Activated naive CD4-positive, alpha-beta T cell (primary cell): ENCODE measurements at places on chromosomes 2 and 18.

GRCh38 chr2:102755284-102755683 lies 6.5 kb upstream of the TMEM182 start:
- DNase-seq: no peak

DNA sequence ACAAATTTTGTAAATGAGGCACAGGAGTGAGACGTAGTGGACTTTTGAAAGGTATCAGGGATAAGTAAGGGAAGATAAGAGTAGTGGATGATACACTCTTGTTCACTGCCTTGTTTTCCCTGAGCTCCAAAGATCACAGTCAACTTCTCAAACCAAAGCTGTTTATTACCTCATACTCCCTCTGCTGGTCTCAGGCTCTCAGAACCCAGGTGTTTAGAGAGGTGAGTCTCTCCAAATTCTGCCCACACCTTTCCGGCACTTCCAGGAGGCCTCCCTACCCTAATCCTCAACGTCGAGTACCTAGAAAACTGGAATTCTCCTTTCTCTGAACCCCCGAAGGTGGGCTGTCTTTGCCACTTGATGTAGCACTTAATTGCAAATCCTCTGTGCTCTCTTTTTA lies 621.1 kb downstream of the BCL11A start:
- DNase-seq: no peak

GRCh38 chr18:41765460-41765859 lies 189.6 kb upstream of the PIK3C3 start:
- no peak for DNase-seq

- DNase-seq: no peak
Measured at GRCh38 chr2:9235147-9236044, 28.8 kb downstream of the ASAP2 start.

- DNase-seq: no peak
Measured at GRCh38 chr2:44974064-44974715, 32.7 kb downstream of the SIX3 start.

GRCh38 chr2:118249531-118249930 lies 161.3 kb downstream of the INSIG2 start:
- DNase-seq: no peak

DNA sequence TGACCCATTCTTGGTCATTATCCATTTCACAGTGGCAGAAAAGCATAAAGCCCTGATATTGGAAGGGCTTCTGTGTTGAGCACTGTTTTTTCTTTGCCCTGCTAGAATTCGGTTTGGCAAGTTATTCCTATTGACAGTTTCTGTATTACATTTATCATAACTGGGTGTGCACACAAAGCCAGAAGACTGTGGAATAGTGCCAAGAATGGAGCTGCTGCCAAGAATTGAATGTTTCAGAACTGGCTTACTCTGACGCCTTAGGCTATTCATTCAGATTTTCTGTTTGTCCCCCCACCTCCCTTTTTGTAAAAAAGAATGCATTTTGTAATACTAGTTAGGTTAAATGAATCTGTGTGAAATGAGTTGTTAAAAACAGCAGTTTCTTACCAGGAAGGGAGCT lies 12.7 kb downstream of the KDM3A start:
- no peak for DNase-seq

GRCh38 chr2:25377822-25378421 lies 36.2 kb upstream of the DNMT3A start:
- no peak for DNase-seq

- DNase-seq: no peak
Measured at GRCh38 chr2:146239392-146240135, 1605.3 kb upstream of the ACVR2A start.

- no peak for DNase-seq
Measured at GRCh38 chr2:232058931-232059330, 97.4 kb downstream of the DIS3L2 start.

GRCh38 chr2:156459720-156460119 lies 23.5 kb downstream of the GPD2 start:
- DNase-seq: no peak

DNA sequence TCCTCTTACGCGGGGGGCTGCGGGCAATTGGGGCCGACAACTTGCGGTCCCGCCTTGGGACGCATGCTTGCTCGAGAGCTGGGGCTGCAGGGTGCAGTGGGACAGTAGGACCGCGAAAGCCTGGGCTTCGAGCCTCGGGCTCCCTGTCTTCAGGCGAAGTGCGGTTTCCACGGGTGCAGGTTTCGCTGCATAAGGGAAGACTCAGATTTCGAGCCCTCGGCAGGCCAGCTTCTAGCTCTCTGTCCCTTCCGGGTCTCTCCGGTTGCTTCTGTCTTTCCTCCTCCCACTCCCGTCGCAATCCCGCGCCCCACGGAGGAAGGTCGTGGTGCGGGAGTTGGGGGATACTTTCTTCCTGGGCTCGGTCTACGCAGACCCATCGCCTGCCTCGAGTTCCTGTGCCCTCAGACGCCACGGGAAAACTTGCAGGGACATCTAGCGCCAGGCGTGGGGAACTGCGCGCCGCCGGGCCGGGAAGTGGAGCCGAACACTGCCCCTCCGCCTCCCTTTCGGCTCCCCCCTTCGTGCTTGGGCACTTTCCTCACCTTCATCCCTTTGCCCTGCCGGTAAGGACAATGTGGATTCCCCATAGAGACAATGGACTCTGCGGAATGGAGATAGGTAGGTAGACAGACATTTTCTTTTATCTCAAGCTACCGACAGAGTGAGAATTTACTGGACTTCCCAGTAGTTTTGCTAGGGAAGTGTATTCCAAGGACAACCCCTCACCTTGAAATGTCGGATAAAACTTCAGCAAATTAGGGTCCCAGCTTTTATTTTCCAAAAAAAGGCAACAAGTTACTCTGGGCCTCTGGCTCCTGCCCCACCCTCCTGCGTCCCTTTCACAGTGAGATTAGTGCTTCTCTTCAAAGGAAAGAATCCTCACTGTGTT lies 4.2 kb upstream of the HOXD13 start:
- DNase-seq: no peak

DNA sequence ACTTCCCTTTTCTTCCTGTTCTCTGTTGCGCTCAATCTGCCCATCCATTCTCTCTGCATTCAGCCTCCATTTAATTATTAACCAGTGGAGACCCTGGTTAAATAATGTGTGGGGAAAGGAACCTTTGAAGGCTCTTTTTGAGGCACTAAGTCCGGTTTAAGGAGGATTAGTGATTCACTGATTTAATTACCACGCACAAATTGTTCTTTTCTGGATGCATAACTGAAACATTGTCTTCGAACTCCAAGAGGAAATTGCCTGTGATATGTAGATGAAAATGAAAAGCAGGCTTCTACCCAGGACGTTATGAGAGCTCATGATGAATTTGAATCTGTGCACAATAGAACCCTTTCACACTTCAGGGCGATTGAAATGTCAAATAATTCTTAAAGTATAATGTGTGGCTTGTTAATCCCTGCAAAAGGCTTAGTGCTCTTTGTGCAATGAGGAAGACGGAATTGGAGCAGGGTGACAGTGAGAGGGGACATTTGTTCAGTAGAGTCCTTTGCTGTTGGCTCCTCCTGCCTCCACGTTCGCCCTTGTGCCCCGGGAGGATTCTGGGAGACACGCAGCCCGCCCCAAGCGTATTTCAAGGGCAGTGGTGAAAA lies 51.1 kb upstream of the ZNF236 start:
- no peak for DNase-seq

DNA sequence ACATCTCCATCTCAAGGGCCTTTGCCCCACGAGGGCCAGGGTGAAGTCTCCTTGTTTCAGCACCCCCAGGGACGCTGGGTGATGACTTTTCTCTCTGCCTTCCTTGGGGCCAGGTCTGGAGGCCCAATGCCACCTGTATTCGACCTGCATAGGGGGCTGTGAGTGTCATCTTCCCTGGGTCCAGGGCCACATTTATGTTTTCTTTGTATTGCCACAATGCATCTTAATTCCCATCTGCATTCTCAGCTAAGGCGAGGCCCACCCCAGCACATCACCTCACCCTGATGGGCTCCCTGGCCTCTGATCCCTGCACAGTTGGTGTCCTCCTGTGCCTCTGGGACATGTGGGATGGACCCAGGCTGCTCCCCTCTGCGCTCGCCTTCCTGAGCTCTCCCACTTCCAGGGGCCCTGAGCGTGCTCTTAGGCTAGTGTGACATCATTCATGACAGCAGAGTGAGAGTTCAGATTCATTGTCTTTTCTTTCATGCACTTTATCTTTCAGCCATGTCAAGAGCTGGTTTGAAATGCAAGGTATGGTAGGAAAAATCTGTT lies 122.0 kb upstream of the COPS8 start:
- DNase-seq: no peak
